ENCODE measurements at places on chromosomes 7 and 10.

DNA sequence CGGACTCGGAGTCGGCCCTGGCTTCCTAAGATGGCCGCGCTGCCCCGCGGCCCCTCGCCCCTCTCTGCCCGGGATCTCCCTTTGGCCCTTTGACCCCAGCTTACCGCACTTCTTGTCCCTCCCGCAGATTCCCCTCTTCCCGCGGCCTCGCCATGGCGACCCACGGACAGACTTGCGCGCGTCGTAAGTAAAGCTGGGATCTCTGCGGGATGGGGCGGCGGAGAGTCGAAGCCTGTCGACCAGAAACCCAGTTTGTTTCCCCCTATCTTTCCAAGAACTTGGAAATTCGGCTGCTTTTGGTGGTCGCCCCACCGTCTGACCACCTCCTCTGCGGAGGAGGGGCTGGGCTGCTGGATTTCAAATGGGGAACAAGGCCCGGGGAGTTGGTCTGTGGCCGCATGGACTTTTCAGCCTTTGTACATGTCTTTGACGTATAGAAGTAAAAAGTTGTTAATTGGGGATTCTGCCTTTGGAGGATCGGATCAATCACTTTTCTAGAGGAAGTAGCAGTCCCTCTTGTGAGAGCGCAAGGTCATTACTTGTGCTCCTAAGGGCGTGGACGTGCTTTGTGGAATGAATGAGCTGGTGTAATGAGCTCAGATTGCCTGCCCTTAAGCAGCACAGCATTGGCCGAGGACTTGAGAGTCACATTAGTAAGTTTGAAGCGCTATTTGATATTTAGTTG lies 553 bp downstream of the VDAC2 start:
- DNase-seq = no peak

- no peak for DNase-seq
Observed at GRCh38 chr7:124918662-124919061, 11.0 kb downstream of the POT1 start.

GRCh38 chr10:17684537-17684936 lies 40.6 kb downstream of the STAM start:
- DNase-seq = no peak

DNA sequence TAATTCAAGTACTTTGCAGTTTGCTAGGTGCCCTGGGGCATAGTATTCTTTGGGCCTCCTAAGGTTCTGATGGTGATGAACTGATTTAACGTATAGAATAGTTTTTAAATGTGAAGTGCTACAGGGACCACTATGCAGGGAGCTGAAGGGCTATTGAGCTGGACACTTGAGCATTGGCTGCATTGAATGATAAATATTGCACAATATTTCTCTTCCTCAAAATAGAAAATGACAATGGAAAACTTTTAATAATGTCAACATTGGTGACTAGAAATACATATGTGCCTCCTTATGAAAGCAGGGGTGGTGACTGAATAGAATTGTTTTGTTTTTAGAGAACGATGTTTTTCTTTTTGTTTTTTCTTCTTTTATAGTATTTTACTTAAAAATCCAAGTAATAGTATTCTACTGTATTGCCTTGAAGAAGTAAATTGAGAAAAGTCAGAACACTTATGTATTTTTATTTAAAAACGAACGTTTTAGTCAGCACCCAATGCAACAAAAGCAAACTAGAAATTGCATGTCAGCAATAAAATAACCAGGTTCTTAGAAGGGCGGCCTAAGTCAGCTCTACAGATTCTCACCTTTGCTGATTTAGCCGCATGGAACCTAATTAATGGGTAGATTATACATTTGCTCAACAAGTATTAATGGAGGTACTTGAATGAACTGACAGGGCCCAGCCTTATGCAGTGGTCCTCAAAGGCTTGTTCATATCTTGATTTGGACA lies 244.0 kb upstream of the KLF6 start:
- no peak for DNase-seq
